ENCODE measurements at places on chromosomes 7 and 10.

DNA sequence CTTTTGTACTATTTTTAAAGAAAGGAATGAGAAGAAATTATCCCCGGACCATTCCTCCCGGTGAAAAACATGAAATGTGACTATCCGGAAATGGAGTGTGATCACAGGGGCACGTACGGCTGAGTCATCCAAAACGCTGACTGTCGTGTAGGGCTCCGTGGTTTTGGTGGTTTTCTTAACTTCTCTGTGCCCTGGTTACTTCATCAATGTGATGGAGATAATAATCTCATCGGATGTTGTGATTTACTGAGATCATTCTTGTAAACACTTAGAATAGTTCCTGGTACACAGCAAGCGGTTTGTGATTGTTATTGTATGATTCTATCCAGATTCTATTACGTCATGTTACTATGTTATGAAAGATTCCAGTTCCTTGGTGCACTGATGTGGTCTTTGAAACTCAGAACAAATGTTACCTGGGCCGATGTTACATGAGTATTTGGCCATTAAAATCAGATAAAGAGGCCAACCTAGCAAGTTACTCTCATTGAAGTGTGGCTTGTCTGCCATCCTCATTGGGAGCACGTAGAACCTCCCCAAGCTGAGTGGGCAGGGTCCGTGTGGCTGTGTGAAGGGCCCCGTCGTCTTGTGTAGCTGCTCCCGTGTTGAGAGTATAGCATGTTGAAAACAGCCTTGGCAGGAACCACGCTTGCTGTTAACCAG is 99.5 kb downstream of the CAMK1D start:
- DNase-seq = peak; percentile 76

DNA sequence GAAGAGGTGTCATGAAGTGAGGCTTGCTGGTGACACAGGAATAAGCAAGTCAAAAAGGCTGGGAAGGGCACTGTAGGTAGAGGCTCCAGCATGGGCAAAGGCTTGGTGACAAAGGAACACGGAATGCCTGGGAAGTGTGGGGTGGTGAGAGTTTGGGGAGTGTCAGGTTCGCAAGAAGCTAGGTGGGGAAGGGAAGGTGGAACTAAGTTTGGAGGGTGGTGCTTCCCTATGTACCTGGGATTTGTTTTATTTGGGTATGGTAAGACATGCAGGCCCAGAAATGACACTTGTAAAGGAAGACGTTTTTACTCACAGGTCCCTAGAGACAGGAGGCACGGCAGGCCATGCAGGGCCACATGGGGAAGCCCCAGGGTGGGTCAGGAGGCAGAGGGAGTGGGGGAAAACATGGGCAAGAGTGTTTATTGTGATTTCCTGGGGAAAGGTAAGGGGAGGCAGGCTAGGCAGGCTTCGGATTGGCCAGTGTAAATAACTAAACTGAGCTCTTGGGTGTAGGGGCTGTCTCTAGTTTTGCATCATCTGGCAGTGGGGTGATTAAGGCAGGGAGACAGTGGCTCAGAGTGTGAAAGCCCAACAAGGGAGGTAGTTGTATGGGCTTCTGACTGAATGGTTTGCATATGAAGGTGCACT is 52.1 kb downstream of the SH2D4B start:
- no peak for DNase-seq

- DNase-seq = no peak
Measured at GRCh38 chr10:99843310-99843709, 60.9 kb downstream of the ABCC2 start.

DNA sequence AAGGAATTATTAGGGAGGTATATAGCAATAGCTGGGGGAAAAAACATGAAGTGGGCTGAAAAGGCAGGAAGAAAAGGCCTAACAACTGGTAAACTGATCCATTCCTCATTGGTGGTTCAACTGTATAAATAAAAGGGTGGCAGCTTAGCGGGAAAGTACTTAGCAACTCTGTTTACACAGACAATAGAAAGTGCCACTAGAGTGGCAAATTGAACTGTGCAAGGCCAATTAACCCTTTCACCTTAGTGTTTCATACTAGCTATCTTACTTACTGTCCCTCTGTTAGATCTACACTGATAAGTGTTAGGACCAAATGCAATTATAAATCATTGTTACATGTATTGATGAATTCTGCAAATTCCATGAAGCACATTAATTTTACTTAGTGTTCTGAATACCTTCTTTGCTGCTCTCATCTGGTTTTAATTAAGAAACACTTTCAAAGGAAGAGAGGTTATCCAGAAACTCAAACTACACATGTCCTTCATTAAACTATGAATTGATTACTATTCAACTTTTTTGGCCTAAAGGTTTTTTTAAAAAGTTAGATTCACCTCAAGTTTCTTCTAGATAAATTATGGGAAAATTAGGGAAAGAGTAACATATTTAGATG is 28.0 kb downstream of the DNAJC1 start:
- DNase-seq = no peak

- no peak for DNase-seq
Measured at GRCh38 chr7:68724965-68725364, 873.3 kb upstream of the AUTS2 start.

GRCh38 chr7:121192834-121193233 is 136.0 kb upstream of the WNT16 start:
- DNase-seq = no peak

DNA sequence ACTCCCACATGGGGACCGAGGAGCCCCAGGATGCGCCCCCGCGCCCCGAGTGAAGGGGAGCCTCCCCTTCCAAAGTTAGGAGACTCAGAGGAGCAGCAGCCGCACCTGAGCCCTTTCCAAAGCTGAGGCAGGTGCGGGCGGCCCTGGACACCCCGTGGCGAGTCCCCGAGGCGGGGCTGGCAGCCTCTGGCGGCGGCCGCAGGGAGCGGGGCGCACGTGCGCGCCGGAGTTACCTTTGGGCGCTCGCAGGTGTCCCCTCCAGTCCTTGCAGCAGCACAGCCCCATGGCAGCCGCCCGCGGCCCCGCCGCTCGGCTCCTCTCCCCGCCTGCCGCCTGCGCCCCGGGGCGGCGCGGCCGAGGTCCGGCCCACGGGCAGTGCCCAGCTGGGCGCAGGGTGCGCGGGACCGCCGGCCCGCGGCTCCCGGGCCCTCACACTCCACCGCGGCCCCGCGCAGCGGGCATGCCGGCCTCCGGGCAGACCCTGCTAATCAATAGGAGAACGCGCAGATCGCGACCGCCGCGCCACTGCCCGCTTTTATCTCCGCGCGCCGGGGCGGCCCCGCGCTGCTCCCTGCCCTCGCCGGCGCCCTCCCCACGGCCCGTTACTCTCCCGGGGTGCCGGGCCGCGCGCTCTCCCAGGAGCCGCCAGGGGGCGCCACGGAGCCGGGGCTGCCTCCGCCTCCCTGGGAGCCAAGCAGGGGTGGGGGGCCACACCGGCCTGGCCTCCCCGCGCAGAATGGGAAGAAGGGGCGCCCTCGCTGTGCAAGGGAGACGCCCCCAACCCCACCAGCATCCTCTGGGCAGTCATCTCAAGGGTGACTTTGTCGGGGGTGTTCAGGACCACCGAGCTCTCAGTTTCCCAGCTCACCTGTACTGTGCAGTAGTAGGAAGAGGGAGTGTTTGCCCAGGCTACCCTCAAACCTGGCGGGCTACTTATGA is 80.8 kb downstream of the ARHGAP22 start:
- no peak for DNase-seq

DNA sequence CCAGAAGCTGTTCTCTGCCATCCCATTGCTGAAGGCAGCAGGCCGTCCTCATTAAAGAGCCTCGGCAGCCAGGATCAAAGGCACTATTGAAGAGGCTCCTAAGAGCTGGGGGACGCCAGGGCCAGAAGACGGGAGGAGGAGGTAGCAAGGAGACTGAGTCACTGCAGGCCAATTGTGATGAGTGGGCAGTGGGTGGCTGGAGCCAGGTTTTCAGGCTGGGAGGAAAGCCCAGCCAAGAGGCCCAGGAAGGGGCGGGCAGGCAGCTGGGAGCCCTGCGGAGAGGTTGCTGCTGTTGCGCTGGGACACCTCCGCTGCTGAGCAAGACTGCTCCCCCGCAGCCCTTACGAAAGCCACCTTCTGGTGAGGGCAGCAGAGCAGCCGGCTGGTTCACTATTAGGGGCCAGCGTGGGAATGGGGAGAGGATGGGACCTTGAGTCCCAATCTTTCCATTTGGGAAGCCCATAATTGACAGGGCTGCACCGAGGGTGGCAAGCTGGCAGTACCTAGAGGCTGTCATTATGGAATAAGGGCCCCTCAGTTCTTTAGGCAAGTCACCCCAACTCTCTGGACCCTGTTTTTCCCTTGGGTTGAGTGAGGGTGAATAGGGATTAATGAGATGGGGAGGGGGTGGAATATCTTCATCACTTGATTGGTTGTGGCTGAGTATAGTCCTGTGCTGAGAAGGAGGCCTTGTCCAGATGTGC is 48.4 kb downstream of the UNC5B start:
- no peak for DNase-seq

DNA sequence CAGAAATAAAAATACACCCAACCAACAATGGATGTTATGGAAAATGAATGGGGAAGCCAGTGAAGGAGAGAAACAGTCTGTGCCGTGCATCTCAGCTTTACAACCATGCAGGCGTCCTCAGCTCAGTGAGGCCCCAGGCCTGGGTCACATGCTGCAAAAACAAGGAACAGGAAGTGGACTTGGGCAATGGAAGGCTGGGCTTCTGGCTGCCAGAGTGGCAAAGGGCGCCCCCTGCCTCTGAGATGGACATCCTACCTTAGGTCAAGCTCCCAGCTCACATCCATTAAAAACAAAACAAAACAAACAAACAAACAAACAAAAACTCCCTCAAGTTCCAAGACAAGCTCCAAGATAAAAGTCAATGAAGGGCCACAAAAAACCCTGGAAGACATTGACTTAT is 54.7 kb upstream of the AFAP1L2 start:
- DNase-seq = no peak

DNA sequence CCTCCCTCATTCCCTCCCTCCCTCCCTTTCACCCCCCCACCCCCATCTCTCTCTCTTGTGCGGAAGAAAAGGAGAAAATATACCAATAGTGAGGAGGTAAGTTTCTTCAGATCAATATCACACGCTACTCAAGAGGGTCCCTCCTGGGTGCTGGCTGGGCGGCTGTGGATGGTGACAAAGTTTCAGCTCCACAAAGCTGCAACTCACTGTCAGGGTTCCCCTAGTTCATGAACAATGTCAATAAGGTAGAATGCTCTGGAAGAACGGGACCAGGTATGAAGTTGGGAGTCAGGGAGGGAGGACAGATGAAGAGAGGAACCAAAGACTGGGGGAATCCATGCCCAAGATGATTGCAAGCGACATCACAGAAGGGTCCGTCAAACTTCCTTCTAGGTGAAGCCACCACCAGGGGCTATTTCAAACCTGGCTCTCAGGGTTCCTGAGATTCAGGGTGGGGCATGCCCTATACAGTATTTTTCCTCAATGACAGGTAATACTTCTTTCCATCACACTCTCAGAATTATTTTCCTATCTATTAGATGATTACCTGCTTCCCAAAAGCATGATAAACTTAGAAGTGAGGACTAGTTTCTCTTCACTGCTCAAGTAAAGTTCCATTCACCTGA is 1.4 kb upstream of the PDE1C start:
- DNase-seq = no peak

- no peak for DNase-seq
Measured at GRCh38 chr10:125089469-125089868, 70.9 kb downstream of the CTBP2 start.

- no peak for DNase-seq
Measured at GRCh38 chr7:20113427-20114027, 103.7 kb downstream of the MACC1 start.

- no peak for DNase-seq
Measured at GRCh38 chr7:151372612-151373265, 31.1 kb downstream of the NUB1 start.

GRCh38 chr7:83410989-83411591 is 237.8 kb downstream of the SEMA3E start:
- DNase-seq = no peak

DNA sequence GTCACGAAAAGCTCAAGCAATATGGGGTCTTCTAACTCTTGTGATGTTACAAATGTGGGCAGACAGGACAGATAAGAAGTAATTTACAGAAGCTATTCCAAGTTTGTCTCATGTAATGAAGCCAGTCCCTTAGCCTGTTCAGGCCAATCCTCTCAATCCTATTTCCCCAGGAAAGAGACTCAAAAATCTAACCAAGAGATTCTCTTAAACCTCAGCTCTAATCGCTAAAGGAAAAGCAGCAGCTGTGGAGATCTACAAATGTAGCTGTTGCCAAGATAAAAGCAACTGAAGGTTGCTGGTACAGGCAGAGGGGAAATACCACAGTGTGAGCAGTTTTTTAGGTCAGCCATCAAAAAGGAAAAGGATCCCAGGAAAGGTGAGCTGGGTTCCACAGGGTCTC is 39.3 kb downstream of the ANK3 start:
- DNase-seq = no peak

GRCh38 chr10:1147810-1148209 is 91.6 kb downstream of the WDR37 start:
- DNase-seq = no peak

DNA sequence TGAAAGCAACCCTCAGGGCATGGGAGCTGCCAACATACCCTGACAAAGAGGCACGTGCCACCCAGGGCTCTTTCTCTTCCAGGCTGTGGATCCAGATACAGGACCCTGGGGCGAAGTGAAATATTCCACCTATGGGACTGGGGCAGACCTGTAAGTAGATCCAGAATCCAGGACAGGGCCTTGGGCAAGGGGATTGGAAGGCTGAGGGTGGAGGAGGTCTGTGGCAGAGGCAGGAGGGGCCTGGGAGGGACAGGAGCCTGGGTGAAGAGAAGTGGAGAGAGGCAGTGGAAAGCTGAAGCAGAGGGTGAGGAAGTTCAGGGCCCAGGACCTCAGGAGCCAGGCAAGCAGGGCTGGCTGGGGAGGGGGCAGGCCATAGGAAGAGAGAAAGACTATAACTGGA is 13.8 kb downstream of the LRIT2 start:
- no peak for DNase-seq

DNA sequence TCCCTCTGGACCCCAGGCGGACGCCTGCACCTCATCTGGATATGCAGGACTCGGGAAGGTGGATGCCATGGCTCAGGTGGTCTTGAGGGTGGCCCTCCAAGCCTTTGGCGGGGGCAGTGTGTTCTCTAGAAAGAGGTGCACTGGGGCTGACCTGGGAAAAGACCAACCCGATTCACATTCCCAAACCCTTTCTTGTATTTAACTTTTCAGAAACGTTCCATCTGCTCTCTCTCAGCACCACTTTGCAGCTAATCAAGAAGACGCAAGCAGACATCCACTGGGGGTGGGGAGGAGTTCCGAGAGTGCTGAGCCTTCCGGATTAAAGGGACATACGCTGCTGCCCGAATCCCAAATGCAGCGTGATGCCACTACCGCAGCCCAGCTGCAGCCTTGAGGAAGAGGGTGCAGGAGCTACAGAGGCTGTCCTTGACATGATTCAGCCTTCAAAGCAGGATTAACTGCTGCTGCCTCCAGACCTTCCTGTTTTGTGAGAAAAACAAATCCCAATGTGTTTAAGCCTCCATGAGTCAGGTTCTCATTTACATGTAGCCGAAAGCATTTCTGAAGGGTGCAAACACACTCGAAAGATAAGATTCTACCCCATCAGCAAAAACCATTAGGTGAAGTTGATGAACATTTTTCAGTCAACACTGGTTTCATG is 39.9 kb downstream of the RBM17 start:
- DNase-seq = no peak

DNA sequence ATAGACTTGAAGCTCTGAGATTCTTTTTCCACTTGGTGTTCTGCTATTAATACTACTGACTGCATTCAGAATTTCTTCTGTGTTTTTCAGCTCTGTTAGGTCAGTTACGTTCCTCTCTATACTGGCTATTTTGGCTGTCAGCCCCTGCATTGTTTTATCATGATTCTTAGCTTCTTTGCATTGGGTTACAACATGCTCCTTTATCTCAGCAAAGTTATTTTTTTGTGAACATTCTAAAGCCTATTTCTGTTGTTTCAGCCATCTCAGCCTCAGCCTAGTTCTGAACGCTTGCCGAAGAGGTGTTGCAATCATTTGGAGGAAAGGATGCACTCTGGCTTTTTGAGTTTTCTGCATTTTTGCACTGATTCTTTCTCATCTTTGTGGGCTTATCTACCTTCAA is 201.5 kb upstream of the GNAI1 start:
- DNase-seq = no peak
